ENCODE measurements at places on chromosomes 5 and 9.

GRCh38 chr5:122346897-122347581 is 35.0 kb downstream of the SNCAIP start:
- no peak for DNase-seq

DNA sequence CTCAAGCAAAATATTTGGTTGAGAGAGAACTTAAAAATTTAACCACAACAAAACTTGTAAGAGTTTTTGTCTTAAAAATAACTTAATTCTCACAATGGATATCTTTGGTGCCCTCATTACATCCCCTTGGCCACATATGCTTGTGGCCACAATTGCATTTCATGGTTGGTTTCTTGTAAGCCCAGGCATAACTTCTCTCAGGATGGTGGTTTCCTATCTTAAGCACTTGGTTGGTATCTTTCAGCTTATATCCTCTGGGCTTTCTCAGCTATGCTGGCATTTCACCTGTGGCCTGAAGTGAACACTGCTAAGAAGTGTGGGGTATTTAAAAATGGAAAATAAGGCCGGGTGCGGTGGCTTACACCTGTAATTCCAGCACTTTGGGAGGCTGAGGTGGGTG is 212.4 kb upstream of the MEF2C start:
- no peak for DNase-seq

- DNase-seq = no peak
Measured at GRCh38 chr9:111815285-111816070, 20.7 kb upstream of the SHOC1 start.

DNA sequence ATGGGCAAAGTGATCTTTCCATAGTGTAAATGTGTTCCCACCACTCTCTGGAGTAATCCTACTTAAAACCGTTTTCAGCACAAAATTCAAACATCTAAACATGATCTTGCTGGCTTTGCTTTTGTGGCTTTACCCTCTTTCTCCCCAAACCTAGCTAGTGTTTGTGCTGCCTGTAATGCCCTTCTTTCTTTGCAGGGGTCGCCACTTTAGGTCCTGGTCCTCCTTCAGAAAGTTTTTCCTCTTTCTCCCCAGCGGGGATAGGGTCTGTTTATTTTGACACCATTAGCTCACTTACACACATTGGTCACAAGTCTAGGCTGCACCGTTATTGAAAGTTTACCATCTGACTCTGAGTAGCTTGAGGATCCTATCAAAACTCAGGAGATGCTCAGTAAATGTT is 736 bp upstream of the HSD17B4 start:
- no peak for DNase-seq

- no peak for DNase-seq
Measured at GRCh38 chr5:36450229-36451014, 148.7 kb upstream of the RANBP3L start.

- peak; percentile 31 for DNase-seq
Measured at GRCh38 chr5:144487207-144487606, 316.5 kb downstream of the KCTD16 start.

GRCh38 chr5:169153405-169153804 is 147.5 kb downstream of the SLIT3 start:
- DNase-seq = no peak

GRCh38 chr9:123942542-123942941 is 12.6 kb upstream of the DENND1A start:
- DNase-seq = no peak

DNA sequence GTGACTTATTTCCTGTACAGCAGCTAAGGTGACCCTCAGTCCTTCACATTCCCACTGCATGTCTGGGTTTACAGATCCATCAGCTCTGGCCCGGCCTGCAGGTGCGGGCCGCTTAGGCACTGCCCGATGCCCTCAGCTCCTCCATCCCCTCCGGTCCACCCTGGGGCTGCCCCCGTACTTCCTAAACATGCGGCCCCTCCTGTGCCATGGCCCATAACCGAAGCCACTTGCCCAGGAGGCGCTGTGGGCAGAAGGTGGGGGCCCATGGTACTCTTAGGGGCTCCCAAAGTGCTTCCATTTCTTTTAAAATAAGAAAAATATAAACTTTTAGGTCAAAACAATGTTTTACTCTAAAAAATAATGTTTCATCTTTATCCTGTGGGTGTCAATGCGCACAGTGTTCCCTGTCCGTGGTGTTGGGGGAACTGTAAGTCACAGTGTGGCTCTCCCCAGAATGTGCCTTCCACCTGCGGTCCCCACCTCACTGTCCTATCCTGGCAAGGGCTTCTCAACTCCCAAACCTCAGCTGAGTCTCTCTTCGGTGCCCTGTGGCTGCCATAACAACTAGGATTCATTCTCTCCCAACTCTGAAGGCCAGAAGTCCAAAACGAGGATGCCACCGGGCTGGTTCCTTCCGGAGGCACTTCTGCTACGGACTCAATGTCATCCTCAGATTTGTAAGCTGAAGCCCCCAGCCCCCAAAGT is 132.7 kb upstream of the LPCAT1 start:
- DNase-seq = no peak

- no peak for DNase-seq
Measured at GRCh38 chr5:7676455-7676854, 174.5 kb downstream of the CFAP90 start.

Measured in iPS-NIHi11 (cell line).